NCI-H1105 treated with DMSO at 0.1 percent for 48 hours (cell line): ENCODE measurements at places on chromosomes 5 and 9.

- peak; percentile 68 for DNase-seq
These were observed 21.5 kb downstream of the C9orf57 start for GRCh38 chr9:72038890-72039410.

GRCh38 chr5:180644825-180645273 lies 4.6 kb downstream of the FLT4 start:
- no peak for DNase-seq

GRCh38 chr9:18393340-18394130 lies 80.4 kb upstream of the ADAMTSL1 start:
- peak; percentile 98 for DNase-seq

DNA sequence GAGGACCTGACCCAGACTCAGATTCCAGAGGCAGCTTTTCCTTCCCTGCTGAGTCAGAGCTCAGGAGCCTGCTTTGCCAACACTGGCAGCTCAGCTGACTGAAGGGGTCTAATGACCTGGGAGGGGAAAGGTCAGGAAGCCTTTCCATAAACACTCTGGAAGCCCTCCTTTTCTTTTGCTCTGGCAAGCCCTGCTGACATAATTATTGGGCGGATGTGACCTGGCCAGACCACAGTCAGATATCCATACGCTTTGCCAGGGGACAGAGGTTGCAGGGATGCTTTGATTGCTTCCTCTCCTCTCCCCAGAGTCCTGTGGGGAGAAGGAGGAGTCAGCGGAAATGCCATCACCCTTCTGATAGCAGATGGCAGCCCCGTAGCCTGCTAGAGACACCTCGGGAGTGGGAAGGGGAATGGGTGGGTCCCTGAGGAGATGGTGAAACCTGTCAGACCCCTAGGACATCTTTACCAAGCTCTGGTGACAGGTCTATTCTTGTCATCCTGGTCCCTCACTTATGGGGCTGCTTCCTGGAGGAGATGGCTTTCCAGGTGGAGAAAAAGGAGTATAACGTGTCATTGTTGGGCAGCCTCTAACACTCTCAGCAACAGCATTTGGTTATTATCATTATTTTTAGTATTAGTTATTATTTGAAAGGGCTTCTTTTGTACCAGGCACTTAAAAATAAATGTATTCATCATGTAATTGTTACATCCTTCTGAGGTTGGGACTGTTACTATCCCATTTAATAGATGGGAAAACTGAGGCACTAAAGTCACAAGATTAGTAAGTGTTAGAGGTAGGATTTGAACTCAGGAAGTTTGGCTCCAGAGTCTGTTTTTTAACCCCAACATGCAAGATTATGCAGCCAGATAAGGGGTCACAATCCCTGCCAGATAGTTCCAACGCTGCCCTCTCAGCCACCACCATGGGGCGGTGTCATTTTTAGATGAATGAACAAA lies 11.6 kb downstream of the COL27A1 start:
- DNase-seq, result no peak

DNA sequence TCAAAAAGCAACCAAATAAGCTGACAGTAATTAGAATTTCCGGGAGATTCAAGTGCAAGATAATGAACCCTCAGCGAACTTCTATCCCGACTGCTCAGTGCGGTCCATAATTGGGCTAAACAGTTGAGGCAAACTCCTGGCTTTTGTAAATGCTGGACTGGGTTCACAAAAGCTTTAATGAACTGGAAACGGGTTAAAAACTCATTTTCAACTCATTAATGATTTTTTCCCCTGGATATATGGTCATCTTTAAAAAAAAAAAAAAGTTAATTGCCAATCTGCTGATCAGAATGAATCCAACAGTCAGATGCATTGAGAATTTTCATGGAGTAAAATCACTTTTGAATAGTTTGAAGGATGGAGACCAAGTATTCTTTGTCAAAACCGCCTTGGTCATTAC lies 79.5 kb upstream of the WWC1 start:
- no peak for DNase-seq

- no peak for DNase-seq
These were observed 379.9 kb upstream of the IRX4 start for GRCh38 chr5:2262620-2263019.

- no peak for DNase-seq
These were observed 105.7 kb upstream of the RAPGEF1 start for GRCh38 chr9:131845305-131846298.

- no peak for DNase-seq
These were observed 45.7 kb upstream of the TGFBR1 start for GRCh38 chr9:99058964-99059921.

- DNase-seq, result no peak
These were observed 2.5 kb downstream of the SH3PXD2B start for GRCh38 chr5:172451771-172452197.

- DNase-seq, result no peak
These were observed 105.8 kb downstream of the HAPLN1 start for GRCh38 chr5:83614841-83615240.

- DNase-seq, result no peak
These were observed 60.9 kb upstream of the SMARCA2 start for GRCh38 chr9:1954238-1954637.

- no peak for DNase-seq
These were observed 554.6 kb upstream of the RGMB start for GRCh38 chr5:98218838-98219237.

- DNase-seq, result no peak
These were observed 418.5 kb upstream of the MEF2C start for GRCh38 chr5:89301321-89302025.

DNA sequence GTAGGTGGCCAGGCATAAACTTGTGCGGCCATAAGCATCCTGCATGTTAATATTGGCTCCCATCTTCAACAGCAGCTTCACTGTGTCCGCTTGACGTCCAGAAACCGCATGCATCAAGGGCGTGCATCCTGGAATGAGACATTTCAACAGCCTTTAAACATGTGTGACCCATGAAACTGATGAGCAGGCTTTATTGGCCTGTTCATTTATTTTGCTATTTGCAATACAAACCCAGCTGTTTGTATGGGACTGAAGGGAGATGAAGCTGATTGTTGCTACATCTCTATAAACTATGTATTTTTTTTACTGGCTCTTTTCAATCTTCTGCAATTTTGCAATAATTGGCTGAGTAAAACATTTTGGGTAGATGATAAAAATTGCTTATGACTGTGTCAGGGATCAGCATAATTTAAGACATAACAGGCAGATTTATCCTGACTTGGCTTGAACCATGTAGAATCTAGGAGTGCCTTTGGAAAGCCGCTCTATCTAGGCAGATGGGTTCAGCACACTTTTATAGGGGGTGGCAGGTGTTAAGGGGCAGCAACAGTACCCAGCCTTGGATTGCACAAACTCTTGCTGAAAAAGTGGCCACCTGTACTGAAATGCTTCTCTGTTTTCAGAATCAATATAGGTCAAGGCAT lies 56.9 kb downstream of the ANKRD55 start:
- no peak for DNase-seq

DNA sequence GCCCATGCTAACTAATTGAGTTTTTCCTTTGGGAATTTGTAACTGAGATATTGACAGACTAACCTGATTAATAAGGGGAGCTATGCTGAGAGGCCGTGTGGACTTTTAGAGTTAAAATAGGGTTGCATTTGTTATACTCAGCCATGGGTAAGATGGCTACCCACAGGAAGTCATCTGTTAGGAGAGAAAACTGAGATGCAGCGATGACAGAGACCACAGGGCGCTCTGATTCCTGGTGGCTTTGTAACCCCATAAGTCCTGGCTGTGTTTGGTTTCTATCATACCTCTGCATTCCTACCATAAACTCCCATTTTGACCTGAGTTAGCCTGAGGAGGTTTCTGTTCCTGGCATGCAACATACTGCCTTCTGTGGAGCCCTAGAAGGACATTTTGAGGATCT lies 19.5 kb upstream of the PANK3 start:
- DNase-seq, result no peak

- no peak for DNase-seq
These were observed 8.3 kb downstream of the C1QTNF3 start for GRCh38 chr5:34034534-34035327.
